SK-N-DZ (cell line): ENCODE measurements at places on chromosomes 2 and 18.

- peak; percentile 95 for DNase-seq
Measured at GRCh38 chr2:15949126-15949525, 8.8 kb downstream of the MYCN start.

GRCh38 chr2:12819103-12819475 lies 102.4 kb downstream of the TRIB2 start:
- peak; percentile 19 for DNase-seq

- no peak for DNase-seq
Measured at GRCh38 chr2:234265206-234265605, 214.7 kb downstream of the SPP2 start.

DNA sequence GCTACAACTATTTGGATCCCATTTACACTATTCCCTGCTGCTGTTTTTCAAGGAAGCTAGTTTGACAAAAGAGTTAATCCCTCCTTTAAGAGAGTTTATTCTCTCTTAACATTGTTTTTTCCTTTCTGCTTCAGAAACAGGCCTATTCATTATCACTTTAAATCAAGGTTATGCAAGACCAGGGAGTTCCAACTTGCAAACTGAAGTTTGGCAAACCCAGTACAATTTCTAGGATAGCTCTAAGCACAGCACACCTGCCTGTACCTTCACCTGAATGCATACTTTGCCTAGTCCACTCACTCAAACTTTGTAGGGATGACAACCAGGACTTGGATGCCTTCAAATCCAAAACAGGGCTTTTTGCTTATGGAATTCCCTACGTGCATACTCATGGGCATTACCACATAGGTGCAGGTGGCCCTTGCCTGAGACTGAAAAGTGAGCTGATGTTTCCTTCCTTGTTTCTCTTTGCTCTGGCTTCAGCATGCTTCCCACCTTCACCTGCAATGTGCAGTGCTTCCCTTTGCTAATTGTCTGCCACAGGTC lies 193.8 kb upstream of the MMADHC start:
- DNase-seq: no peak

DNA sequence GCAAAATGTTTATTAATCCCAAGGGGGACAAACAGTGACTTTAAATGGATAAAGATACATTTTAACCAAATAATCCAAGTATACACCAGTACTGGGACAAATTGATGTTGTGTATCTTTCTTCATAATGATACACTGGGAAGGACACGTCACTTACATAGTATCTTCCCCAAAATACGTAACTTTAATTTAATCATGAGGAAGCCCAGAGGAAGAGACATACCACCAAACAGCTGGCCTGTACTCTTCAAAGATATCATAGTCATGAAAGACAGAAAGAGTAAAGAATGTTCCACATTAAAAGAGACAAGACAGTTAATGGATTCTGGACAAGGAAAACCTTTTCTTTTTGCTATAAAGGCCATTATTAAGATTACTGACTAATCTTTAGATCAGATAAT lies 37.1 kb downstream of the AGFG1 start:
- no peak for DNase-seq

DNA sequence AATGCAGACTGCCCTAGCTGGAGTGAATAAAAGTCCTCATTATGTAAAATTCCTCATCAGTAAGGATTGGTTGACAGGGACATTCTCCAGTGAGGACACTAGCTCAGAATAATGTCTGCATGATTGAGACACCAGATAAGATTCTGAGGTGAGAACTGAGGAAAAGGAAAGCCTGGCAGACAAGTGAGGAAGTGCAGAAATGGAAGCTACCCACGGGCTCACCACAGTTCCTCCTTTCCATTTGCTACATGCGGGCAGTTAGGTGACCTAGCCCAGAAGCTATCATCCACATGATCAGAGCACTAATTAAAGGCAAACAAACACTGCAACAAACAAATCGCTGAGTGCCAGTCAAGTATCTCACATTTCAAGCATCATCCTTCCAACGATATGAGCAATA lies 27.7 kb downstream of the NETO1 start:
- no peak for DNase-seq

GRCh38 chr2:106012591-106013347 lies 181.3 kb downstream of the UXS1 start:
- DNase-seq: no peak

- peak; percentile 55 for DNase-seq
Measured at GRCh38 chr2:172484253-172484652, 56.9 kb downstream of the ITGA6 start.

DNA sequence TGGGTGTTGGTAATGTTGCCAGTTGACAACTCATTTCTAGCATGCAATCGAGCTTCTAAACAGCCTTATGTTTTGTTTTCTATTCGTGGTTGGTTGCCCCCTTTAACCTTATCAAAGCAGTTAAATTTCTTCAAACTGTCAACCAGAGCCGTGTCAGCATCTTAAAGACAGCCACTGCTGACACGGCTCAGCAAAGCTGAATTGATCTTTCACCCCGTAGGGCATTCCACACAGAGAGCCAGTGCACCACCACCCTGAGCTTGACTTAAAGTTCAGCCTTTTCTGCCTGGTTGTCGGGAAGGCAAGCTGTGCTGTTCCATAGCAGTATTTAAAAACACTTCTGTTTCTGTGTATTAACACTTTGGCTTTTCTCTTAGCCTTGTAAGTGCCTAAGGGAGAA lies 355.0 kb upstream of the CHST9 start:
- no peak for DNase-seq

DNA sequence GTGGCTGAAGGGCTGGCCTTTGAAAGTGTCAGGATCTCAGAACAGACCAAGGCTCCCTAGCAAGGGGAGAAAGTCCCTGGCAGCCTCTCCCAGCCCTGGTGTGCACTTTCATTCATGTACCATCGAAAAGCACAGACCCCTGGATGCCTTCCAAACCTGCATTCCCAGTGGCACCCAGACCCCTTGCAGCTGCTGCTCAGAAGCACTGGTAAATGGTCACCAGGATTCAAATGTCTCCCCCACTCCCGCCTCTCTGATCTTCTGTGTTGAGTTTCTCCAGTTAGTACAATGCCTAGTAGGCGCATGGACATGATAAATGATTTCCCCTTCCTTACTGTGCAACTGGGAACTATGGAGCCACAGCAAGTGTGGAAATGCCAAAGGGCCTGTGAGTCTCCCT lies 180.0 kb downstream of the GLI2 start:
- DNase-seq: no peak

- DNase-seq: peak; percentile 71
Measured at GRCh38 chr18:36298126-36298741, 721 bp downstream of the FHOD3 start.

- no peak for DNase-seq
Measured at GRCh38 chr2:11810237-11810977, 64.0 kb downstream of the LPIN1 start.

DNA sequence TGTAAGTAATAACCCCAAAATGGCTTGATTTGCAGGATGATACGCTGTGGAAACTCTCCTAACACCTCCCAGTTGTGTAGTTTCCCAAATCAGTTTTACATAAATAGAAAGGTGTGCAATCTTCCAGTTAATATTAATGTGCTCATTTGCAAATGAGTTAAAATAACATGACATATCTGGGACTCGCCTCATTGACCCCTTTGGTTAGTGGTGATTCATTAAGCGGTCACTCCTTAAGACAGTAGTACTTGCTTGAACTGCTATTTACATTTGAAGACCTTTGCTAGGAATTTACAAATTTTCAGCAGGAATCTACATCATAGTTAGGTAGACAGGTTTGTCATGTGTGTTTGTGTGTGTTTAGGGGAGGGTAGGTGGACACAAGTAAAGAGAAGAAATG lies 1367.7 kb upstream of the CELF4 start:
- no peak for DNase-seq

DNA sequence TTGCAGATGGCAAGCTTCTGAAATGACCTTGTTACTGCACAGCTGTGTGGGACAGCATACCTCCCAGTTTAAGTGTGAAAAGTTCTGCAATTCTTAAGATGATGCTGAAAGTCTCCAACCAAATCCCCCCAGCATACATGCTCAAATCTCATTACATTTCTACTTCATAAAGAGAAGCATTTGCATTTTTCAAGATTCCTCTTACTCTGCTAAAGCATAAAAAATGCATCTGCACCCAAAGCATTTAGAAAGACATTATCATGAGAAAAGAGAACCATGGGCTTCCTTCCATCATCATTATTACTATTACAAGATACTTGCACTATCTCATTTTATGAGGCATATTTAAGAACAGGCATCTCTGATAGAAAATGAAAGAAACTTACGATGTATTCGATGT lies 236.9 kb upstream of the REV1 start:
- DNase-seq: no peak

GRCh38 chr2:46850742-46851141 lies 64.9 kb downstream of the MCFD2 start:
- DNase-seq: no peak

DNA sequence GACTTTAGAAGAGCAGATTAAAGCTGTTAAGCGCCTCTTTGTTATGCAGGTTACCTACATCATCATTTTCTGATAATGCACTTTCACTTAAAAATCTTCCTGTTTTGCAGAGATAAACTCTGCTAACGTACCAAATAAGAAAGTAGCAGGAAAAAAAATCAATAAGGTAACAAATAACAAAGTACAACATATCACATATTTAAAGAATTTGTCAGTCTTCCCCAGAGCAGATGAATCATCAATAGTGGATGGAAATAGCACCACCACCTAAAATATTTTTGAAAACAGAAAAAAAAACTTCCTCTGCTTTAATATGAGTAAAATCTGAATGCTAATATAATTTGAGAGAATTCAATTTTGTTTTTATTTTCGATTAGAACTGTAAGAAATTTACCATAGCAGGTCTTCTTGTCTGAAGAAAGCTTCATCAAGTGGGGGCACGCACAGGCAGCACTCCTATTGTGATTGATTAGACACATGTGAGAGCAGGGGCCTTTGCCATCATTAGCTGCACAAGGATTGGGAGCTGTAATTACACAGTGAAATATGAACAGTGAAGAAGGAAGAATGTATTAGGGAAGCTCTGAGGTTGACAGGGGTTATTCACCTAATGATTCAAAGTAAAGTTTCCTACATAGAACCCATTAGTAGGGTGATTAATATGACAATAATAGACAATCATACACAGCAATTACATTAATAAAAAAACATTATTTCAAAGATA lies 1279.4 kb downstream of the LRP1B start:
- no peak for DNase-seq

GRCh38 chr2:21265752-21266151 lies 142.0 kb downstream of the TDRD15 start:
- DNase-seq: no peak

DNA sequence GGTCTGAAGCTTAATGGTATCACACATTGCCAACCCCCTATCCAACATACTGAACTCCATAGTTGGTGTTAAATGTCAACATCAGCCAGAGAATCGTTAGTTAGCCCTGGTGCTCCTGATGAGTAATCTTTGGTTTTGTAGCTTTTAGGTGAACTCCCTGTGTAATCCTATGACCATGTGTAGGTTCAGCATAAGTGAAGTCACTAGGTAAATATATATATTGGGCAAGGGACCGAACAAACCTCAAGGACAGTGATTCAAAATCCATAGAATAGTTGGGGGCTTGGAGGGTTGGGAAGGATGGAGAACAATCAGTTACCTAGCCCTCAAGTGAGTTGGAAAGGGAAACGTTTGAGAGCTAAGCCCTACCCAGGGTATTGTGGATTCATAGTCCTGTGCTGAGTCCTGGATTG lies 16.0 kb upstream of the AP1S3 start:
- no peak for DNase-seq

DNA sequence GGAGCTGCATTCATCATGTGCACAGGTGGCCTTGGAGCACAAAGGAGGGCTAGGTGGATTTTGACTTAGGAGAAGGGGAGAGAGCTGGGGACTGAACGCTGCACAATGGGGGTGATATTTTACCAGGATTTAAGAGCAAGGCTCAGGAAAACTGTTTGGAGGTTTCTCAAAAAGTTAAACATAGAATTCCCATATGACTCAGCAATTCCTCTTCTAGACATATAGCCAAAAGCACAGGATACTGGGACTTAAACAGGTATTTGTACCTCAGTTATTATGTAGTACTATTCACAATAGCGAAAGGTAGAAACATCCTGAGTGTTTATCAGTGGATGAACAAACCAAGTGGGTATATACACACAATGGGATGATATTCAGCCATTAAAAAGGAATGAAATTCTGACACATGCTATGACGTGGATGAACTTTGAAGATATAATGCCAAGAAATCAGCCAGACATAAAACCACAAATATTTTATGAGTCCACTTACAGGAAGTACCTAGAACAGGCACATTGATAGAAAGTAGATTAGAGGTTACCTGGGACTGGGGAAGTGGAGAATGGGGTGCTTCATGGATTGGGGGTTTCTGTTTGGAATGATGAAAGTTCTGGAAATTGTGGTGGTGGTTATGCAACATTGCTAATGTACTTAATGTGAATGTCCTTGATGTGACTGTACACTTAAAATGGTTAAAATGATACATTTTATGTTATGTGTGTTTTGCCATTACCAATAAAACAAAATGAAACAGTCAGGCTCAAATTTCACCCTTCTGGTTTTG lies 216.9 kb downstream of the HAUS1 start:
- no peak for DNase-seq

DNA sequence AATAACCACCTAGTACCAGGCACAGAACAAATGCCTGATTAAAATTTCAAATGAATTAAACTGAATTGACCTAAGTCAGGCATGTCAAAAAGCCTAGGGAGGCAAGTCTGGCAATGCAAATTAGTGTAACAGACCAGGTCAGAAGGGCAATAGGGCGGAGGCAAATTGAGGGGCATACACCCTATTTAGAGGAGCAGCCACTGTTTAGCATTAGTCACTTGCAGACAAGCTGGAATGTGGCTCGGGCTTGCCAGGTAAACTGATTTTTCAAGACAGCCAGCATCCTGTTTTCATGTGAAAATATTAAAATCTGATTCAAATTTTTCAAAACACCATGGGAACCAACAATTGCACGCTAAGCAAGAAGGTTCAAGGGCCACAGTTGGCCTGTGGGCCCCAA lies 160.3 kb downstream of the EN1 start:
- no peak for DNase-seq

DNA sequence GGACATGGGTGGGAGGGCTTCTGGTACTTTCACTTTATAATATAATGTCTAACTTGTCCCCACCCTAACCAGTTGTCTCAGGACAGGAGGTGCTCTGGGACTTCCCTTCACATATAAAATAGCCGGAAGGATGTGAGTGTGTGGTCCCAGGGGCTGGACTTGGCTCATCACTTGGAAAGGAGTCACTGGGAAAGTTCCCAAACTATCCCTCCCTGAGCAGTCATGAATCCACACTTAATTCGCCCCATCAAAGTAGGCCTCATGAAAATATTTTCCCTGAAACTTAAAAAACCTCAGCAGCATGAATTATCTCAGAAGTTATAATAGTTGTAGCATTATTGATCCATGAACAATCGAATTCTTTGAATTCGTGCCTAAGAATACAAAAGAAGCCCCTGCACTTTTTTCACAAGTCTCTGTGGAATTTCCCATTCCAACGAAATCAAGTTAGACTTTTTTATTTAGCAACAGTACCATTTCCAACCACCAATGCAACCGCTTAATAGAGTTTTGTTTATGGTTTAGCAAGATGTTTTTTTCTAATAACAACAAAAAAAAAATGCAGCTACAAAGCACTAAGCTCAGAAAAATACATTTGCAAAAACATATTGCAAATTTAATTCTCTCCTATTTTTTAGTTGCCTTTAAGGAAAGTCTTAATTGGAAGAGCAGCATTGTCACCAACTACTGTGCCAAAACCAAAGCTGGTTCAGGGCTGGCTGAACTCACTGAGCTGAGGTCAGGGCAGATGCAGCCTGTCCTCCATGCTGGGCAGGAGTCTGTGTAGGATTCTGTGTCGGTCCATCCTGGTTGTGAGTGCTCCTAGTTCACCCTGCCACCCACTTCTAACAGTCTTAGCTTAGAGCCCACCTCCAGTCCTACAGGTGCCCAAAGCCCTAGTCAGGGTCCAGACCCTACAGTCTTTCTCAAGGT lies 68.8 kb upstream of the SPTBN1 start:
- DNase-seq: no peak

- DNase-seq: peak; percentile 90
Measured at GRCh38 chr2:205612636-205613035, 69.7 kb upstream of the NRP2 start.
